Ecto neural progenitor cell (in vitro differentiated cells): ENCODE measurements at places on chromosomes 1 and 21.
A peak's percentile ranks its signal among the peaks of the same experiment; 100 is the strongest.

DNA sequence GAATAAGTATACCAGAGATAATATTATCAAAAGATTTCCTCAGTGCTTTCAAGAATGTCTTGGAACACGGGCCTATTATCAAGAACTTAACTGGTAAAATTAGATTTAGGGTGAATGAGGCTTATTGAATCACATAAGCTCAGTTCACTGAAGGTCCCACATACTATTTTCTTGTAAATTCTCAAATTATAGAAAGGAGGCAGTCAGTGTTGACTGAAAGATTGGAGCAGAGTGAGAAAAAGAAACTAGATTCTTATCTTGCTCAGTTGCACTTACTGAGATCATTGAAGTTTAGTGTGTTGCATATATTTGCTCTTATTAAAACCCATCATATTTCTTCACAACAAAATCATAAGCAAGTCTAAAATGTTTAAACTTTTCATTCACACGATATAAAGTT lies 3.9 kb upstream of the RGS1 start:
- no peak for DNase-seq

- no peak for DNase-seq
These were observed 30.3 kb upstream of the TMEM51 start for GRCh38 chr1:15123270-15123669.

GRCh38 chr1:201006450-201006849 lies 17.1 kb downstream of the KIF21B start:
- DNase-seq: no peak

- DNase-seq: no peak
These were observed 3.4 kb downstream of the RCAN1 start for GRCh38 chr21:34611528-34611927.

GRCh38 chr1:19923137-19923952 lies at the start of gene PLA2G2E:
TSS of gene PLA2G2E (minus strand) at chr1:19923617. CDS start at chr1:19923559, 58 bp downstream.
- DNase-seq: no peak

- DNase-seq: no peak
These were observed 12.4 kb upstream of the LRIF1 start for GRCh38 chr1:110976089-110976488.

GRCh38 chr1:203765029-203765837 lies at the start of gene LAX1:
TSS of gene LAX1 (plus strand) at chr1:203765183. CDS start at chr1:203765566, 383 bp downstream.
- no peak for DNase-seq

- DNase-seq: no peak
These were observed 53.2 kb upstream of the SOD1 start for GRCh38 chr21:31606081-31606874.

GRCh38 chr1:34163792-34164731 lies 968 bp downstream of the CSMD2 start:
- DNase-seq: peak; percentile 68

DNA sequence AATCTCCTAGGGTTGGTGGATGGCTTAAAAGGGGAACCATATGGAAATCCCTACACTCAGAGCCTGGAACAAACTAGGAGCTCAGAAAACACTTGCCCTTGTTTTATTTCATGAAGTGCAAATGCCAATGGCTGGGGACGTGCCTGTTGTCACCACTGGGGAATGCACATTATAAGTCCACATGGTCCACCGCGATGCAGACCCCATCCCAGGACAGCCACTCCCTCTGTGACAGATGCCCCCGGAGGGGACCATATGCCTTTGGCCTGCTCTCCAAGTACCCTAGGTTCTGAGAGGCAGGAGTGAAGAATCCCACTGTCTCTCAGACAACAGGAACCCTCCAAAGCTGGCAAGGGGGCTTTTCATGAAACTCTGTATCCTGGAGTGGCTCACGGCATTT lies 42.3 kb downstream of the LRP8 start:
- DNase-seq: no peak

GRCh38 chr1:33282791-33283190 lies 26.5 kb downstream of the ZNF362 start:
- DNase-seq: no peak

GRCh38 chr1:45892068-45892785 lies 88.8 kb downstream of the MAST2 start:
- DNase-seq: no peak

DNA sequence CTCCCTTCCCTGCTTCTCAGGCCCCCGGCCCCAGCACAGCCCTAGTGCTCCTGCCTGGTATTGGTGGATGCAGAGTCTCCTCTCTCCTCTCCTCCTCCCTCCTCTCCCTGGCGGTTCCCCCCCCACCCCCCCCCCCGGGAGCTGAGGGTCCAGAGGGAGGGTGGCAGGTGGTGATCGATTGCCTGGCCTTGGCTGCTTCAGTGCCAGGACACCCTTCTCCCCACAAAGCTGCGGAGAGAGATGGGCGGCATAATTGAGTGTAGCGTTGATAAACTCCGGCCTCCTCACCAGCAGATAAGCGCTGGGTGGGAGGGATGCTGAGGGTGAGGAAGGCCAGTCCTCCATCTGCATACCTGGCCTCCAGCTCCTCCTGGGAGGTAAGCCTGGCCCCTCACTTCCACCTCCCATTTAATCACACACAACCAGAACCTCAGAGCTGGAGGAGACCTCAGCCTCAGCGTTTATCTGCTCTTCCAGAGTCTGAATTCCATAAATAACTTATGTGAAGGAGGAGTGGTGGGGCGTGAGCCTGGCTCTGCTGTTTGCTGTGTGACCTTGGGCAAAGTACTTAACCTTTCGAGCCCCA lies 60.8 kb downstream of the LRRN2 start:
- DNase-seq: no peak

GRCh38 chr1:198156111-198156744 lies 570 bp upstream of the NEK7 start:
- peak; percentile 60 for DNase-seq

DNA sequence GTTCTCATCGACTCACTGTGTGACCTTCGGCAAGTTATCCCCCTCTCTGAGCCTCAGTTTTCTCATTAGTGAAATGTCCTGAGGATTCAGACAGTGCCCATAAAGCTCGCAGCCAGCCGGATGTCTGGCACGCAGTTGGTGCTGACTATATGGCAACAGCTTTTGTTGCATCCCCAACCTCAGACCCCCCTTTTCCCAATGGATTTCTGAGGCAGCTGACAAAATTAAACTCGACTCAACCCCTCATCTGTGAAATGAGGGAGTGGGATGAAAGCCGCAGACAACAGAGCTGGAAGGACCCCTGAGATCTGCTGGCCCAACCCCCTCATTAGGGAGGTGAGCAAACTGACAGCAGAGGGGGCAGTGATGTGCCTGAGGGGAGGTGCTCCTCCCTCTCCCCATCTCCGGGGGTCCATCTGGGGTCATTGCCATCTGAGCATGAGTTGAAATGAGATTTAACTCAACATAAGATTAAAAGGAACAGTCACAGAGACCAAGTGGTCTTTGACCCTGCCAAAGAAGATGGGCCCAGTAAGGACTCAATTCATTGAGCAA lies 40.4 kb downstream of the NKAIN1 start:
- no peak for DNase-seq

DNA sequence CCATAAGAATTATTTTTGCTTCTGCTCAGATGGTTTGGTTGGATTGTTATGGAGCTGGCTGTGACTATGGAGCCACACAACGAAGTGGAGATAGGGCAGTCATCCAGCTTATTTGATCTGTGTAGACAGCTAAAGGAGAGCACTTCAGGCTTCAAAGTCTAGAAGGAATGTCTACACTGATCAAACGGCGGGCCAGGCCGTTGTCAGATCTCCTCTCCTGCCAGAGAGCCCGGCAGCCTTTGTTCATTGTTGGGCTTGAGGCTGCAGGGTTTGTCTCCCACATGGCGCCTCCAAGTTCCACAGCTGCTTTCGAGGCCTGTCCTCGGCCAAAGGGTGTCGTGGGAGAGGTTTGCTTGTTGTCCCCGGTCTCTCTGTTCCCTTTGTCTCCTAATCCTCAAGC lies 2.8 kb upstream of the STMN1 start:
- no peak for DNase-seq

GRCh38 chr21:42213082-42213774 lies 5.7 kb upstream of the ABCG1 start:
- peak; percentile 35 for DNase-seq

DNA sequence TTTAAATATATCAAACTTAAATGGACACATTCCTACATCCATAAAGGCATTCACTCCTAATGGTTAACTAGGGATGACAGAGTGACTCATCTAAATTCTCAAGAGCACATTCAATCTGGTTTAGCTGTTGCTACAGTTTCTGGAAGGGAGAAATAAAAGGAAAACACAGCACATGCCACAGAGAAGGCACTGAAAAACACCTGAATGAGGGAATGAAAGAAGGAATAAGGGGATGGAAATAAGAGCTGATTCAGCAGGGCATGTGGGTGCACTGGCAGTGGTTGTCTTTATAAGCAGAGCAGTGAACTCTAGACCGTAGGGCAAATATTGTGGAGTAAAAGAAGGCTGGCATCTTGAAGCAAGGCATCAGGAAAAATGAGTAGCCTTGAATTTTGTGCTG lies 79.3 kb downstream of the LHX4 start:
- no peak for DNase-seq

GRCh38 chr1:65026235-65026634 lies 59.9 kb upstream of the JAK1 start:
- DNase-seq: no peak
